ENCODE measurements at places on chromosomes 1 and 21.
A peak's percentile ranks its signal among the peaks of the same experiment; 100 is the strongest.

DNA sequence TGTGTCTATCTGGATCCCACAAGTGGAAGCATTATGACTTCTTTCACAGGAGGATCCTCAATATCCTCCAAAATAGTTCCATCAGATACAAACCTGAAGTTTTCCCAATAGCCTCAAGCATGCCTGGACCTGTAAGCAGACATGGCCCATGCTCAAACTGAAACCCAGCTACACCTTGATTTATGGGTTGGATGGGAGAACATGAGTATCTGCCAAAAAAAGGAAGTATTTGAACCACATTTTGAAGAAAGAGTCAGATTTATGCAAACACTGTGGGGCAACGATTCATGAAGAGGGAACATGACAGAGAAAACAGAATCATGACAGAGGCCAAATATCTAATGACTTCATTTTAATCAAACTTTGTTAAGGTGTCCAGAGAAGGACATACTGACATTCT, 351.0 kb upstream of the NFIA start:
- no peak for DNase-seq

DNA sequence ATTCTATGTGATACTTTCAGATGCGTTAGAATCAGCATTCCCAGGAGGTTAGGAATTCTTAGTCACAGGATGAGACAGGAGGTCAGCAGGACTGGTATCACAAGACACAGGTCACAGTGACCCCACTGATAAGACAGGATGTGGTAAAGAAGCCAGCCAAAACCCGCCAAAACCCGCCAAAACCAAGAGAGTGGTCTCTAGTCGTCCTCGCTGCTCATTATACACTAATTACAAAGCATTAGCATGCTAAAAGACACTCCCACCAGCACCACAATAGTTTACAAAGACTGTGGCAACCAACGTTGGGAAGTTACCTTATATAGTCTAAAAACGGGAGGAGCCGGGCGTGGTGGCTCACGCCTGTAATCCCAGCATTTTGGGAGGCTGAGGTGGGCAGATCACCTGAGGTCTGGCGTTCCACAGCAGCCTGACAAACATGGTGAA, 13.9 kb upstream of the ACTA1 start:
- DNase-seq = no peak

DNA sequence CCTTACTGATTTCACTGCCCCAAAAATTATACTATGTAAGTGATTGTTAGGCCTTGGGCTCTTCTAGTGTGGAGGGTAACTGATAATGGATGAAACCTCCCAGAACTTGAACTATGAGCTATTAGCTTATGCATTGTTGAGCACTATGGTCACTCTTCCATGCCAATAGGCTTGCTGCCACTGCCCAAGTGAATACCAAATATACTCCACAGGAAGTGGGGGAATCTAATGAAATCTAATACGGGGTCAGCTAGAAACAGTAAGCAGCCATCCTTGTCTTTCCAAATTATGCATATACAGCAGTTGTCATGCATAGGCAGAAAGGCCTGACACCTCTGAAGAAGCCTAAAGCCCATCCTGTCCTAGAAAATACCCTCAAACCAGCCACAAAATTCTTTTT, 198.7 kb upstream of the PTBP2 start:
- DNase-seq = no peak

- DNase-seq = peak; percentile 87
Measured at GRCh38 chr1:175197531-175197930, 5.0 kb upstream of the KIAA0040 start.

- no peak for DNase-seq
Measured at GRCh38 chr1:210653771-210654170, 325.1 kb downstream of the HHAT start.

- DNase-seq = no peak
Measured at GRCh38 chr1:77847621-77848080, 40.8 kb upstream of the NEXN start.

- DNase-seq = peak; percentile 32
Measured at GRCh38 chr21:37871121-37871862, 45.0 kb downstream of the KCNJ6 start.

GRCh38 chr1:832136-832535, 91.6 kb upstream of the SAMD11 start:
- no peak for DNase-seq

- no peak for DNase-seq
Measured at GRCh38 chr1:195434566-195435203, 1173.6 kb downstream of the KCNT2 start.

DNA sequence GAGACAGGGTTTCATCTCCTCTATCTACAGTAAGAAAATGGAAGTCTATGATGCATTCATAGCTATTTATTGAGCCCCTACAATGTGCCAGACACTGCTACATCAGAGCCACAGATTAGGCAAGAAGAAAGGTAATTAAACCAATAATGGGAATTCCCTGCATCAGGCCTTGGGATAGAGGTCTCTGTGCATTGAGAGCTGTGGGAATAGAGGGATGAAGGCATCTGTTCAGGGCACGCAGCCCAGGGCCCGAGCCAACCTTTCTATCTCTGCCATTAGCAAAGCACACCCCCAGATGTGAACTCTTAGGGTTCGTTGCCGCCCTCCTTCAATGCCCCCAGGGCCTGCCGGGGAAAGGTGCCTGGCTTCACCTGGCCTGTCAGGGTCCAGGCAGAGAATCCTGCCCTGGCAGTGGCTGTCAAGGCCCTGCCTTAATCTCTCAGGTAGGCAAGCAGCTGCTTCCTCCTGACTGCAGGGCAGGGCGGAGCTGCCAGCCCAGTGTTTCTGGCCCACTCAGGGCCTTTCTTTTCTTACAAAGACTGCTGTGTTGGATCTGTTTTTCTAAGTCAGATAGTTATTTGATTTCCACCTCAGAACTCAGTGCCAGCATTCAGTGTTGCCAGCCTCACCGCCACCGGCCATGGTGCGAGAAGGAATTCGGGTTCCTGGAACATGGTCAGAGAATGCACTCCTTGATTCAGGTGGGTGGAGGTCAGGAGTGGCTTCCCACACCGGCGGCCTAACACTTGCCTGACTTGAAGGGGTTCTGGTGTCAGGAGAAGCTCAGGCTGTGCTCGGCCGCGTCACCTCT, 76.1 kb downstream of the PGM1 start:
- DNase-seq = no peak

- DNase-seq = peak; percentile 86
Measured at GRCh38 chr1:32878183-32878582, 7.5 kb upstream of the FNDC5 start.

GRCh38 chr1:172497230-172497629, 35.7 kb upstream of the SUCO start:
- DNase-seq = peak; percentile 36
